ENCODE measurements at places on chromosomes 7 and 10.
A peak's percentile ranks its signal among the peaks of the same experiment; 100 is the strongest.

GRCh38 chr10:31399631-31400030, 80.6 kb downstream of the ZEB1 start:
- DNase-seq: no peak

DNA sequence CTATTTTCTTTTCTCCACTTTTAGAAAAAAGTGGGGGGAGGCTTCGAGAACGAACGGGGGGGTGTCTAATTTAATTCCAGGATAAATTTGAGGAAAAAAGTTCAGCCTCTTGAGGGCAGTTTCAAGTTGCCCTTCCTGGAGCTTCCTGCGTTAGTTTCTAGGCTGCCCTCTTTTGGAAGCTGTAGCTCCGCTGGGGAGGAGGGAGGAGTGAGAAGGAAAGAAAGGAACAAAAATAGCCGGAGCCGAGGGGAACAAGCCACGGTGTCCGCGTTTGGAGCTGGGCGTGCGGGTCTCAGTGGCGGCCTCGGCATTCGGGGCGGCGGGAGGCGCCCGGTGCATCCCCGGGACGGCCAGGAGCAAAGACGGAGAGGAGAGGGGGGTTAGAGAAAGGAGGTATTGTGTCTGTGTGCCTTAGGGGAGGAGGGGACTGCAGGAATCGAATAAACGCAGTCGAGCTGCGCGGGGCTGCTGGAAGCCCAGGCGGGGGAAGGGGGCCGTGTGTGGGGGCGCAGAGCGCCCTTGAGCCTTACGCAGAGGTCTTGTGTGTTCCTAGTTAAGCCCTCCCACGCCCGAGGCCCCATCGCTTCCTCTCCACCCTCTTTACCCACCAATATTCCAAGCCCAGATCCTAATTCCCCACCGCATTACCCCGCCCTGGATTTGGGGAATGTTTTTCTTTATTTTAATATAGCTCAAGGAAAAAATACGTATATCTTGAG, 2.0 kb upstream of the TNRC18 start:
- DNase-seq: no peak

DNA sequence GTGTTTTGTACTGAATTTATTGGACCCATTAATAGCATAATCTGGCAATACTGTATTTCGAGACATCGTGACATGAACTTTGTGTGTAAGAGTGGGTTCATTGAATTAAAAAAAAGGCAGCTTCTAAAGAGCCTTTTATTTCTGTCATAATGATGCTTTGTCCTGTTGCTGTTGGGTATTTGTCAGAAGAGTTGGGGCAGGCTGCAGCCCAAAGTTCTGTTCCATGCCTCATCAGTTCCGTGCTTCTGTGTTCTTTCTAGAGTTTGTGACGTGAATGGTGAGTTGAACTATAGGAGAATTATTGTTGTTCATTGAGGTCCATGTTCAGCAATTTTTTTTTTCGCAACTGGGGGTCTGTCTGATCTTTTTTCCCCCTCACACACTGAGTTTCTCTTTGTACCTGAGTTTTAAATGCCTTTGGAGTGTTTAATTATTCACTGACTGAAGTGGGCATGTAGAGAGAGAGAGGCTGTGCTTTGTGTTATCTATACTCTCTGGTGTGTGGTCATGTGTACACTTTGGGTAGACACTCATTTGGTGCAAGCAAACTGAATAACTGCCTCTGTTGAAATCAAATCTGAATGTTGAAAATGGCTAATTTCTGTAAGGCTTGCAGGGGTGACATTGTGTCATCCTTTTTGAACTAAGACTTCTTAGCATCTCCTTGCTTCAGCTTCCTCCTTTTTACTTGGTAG, 69.8 kb downstream of the ADD3 start:
- peak; percentile 62 for DNase-seq

DNA sequence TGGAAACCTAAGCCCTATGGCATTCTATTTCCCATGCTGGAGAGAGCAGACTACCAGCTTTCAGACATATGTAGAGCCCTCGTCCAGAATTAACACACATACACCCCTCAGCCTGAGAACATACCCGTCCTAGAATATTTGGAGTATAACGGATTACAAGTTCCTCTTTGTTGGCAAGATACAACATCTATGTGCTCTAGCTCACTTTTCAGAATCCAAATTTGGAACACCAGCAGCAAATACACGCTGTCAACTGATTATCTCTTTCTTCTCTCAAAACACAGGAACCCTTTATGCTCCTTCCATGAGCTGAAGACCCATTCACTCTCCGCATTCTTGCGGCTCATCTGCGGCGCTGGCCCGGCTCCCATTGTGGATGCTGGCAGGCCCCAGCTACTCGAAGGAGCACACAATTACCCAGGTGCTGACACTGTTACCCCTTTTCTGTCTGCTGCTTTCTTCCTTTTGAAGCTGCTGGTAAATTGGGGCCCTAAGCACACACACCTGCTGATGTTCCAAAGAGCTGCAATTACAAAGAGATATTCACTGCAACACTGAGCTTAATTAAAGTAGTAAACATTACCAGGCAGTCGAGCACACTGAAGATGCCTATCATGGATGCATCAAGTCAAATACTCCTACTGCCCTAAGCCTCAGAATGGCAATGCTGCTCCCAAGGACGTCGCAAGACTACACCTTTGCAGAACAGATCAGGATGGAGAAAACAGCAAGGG, 70.0 kb downstream of the VOPP1 start:
- no peak for DNase-seq

DNA sequence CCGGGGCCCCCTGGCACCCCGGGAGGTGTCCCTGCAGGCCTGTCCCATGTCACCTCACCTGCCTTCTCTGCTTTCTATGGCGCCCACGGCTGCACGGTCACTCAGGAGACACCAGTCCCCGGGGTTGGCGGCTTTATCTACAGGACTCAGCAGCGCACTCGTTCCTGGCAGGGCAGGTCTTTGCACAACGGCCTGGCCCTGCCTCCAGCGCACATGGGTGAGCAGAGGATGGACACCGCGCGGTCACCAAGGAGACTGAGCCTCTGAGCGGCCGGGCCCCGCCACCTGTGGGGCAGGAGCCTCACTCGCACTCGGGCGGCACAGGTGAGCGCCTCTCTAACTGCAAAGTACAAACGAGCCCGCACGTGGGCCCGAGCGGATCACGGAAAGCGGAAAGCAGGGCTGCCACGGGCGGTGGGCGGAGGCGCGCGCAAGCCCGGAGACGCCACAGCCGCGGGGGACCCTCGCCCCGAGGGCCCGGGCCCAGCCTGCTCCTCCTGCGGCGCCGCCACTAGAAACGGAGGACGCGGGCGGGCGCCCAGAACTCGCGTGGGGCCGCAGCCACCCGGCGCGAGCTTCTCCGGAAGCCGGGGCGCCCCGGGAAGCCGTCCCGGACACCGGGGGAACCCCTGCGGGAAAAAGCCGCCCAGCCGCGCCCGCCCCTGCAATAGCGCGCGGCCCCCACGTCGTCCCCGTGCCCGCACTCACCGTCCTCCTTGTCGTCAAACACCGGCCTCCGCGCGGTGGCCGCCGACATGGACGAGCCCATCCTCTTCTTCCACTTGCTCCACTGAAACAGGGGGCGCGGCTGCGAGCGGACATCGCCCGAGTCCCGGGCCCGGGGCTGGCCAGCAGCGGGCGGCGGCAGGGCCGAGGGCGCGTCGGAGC, 642 bp downstream of the STK32C start:
- peak; percentile 77 for DNase-seq

DNA sequence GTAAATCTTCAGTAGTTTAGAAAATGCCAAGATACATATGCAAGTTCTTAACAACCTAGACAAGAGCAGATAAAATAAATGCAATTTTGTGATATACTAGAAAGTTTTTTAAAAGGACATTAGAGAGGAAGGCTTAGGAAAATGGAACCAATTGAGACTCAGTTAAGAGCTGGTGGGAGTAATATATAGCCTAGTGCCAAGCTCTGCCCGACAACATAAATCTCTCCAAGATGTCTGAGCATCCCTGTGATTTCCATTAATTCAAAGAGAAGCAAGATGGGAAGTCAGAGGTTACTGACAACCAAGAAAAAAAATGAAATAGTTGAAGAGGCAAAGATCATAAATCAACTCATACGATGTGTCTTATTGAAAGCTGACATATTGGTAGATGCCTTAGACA, 74.5 kb downstream of the DGKB start:
- DNase-seq: no peak

- DNase-seq: no peak
Observed at GRCh38 chr10:75466886-75467285, 35.5 kb downstream of the LRMDA start.

- DNase-seq: peak; percentile 83
Observed at GRCh38 chr7:2870471-2870931, 26.4 kb upstream of the GNA12 start.

- DNase-seq: no peak
Observed at GRCh38 chr10:115654961-115655360, 561.8 kb downstream of the ATRNL1 start.

DNA sequence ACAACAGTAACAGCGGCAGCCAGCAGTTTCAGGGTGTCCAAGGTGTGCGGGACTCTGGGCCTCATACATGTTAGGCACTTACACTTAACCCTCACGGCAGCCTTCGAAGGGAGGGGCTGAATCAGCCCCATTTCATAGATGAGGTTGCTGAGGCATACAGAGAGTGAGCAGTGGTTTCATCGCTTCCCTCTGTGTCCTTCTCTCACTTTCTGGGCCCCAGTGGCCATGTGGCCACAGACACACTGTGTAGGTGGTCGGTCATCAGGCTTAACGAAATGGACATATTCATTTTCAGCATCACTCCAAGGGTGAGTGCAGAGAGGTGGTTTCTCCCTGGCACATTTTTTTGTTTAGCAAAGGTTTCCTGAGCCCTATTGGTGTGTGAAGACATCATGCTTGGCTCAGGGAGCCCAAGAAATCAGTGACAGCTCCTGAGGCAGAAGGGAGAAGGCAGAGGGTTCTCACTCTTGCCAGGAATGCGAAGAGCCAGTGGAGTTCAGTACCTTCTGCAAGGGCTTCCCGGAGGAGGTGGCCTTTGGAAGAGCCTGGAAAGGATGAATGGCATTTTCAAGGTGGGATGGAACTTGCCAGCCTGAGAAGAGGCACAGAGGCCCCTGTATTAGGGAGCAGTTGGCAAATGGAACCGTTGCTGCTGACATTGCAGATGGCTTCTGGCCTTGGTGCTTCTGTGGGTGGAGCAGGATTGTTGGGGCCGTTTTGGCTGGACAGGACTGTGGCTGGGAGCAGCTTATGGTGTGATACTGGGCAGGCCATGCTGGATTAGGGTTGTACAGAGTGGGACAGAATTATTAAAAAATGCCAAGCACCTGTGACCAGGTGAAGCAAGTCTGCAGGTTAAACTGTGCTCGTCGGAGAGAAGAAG, 61.7 kb upstream of the PPIF start:
- peak; percentile 77 for DNase-seq

DNA sequence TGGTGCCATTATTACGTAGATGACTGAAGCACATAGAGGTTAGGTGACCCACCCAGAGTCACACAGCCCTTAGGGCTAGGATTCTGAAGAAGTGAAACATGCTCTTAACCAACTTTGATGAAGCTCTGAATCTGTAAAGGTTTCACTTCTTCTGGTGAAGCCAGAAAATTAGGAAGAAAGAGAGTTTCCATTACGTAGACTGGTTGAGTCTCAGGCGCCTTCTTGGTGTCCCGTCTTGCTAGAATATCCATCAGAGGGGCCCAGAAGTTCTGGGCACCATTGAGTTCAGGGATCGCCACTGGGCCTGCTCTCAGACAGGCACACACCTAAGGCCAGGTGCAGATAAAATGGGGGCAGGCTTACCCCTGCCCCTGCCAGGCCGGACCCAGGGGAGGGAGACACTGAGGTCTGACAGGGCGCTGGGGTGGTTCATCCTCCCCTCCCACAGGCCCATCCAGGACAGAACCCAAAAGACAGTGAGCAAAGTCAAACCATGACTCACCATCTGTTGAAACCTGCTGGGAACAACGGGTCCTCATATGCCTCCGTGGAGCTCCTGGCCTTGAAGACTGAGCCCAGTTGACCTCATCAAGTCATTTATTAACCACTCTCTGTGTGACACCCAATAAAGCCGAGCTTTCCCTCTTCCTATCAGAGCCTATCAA, 33.2 kb downstream of the DRGX start:
- DNase-seq: no peak

- DNase-seq: no peak
Observed at GRCh38 chr7:1567049-1567771, 2.6 kb downstream of the PSMG3 start.

GRCh38 chr10:89428877-89429276, 14.5 kb downstream of the IFIT5 start:
- DNase-seq: no peak

DNA sequence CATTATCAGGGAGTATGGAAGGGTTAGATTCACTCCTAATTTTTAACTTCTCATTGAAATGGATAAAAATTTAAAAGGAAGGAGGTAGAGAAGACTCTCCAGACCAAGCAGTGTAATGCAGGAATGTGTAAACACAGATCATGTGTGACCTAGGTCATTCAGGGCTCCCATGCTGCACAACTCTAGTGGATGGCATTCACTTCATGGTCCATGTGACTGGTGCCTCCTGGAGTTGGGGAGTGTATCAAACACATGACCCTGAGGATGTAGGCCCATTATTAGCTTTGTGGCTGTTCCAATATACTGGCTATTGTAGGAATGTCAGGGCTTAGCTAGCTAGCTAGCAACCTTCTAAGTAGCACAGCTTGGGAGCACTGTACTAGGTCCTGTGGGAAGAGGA, 109.9 kb downstream of the SLC25A13 start:
- no peak for DNase-seq

- DNase-seq: no peak
Observed at GRCh38 chr7:80614851-80615271, 23.6 kb upstream of the CD36 start.

DNA sequence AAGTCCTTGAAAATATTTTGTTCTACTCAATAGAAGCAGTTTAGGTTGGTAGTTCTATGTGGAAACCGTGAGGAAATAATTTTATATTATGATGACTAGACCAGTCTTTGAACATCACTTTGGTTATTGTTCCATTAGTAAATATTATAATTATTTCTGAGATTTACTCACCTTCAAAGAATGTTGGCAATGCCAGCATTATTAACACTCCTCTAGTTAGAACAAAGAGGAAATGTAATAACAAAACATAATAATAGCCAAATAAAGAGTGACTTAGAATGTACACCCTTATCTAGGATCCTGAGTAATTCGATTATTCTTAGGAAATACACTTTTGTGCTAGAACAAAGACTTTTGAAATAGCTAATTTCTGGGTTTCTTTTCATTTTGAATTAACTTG, 121.1 kb downstream of the CFTR start:
- DNase-seq: no peak

- no peak for DNase-seq
Observed at GRCh38 chr7:81029511-81029910, 110.7 kb upstream of the SEMA3C start.
